ENCODE measurements at places on chromosomes 12 and 14.

DNA sequence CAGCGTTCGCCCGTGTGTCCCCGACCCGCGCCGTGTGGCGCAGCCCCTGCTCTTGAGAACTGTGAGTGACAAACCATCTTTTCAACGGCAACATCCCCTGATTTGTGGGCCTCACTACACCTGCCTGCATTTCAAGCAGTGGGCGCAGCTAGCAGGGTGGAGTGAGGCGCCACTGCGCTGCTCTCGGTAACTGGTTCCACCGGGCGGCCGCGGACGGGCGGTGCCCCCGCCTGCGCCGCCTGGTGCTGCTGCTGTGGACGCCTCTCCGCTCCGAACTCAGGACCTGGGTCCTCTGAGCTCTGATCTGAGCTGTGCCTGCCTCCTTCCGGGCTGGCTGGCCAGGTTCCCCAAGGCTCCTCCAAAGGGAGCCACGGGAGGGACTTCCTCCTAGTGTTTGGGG, 5.9 kb upstream of the DEGS2 start:
- no peak for DNase-seq

DNA sequence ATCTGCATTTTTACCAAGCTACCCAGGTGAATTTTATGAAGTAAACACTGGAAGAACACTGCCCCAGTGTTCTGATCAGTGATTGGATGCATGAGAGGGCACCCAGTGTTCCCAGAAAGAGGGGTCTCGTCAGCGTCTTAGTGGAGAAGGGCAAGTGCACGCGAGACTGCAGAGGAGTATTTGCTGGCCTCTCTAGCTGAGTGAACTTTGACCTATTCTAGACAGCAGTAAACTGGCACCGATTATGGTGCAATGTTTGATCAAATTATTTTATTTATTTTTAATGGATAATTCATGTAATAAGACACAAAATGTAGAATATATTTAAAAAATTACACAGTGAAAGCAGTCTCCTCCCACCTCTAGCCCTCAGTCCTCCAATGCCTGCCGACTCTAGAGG, 5.3 kb upstream of the GALNT8 start:
- no peak for DNase-seq

GRCh38 chr14:101453225-101453624, 108.1 kb upstream of the DIO3 start:
- no peak for DNase-seq

- no peak for DNase-seq
Observed at GRCh38 chr12:82596483-82596882, 90.2 kb upstream of the TMTC2 start.

GRCh38 chr14:63192085-63192484, 12.2 kb upstream of the RHOJ start:
- DNase-seq = peak; percentile 45

GRCh38 chr12:13941258-13942249, 39.8 kb downstream of the GRIN2B start:
- DNase-seq = peak; percentile 10

GRCh38 chr12:128021561-128021960, 245.4 kb upstream of the TMEM132C start:
- no peak for DNase-seq

DNA sequence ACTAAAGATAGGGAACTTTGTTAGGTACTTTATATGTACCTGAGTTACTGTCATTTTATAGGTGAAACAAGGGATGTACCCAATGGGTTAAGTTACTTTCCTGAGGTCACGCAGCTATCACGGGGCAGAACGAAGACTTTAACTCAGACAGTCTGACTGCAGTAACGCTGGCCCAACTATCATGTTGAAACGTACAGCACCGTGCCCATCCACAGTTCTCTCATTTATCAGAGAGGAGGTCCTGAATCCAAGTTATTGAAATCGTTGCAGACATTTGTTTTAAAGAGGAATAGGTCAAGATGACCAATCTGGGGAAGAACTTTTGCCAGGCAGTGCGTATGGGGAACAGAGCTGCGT, 587 bp upstream of the C12orf75 start:
- DNase-seq = no peak

GRCh38 chr14:67766035-67766680, 50.2 kb downstream of the ZFYVE26 start:
- peak; percentile 85 for DNase-seq

GRCh38 chr12:109734219-109735000, 20.8 kb downstream of the FAM222A start:
- DNase-seq = no peak

GRCh38 chr12:89927226-89927698, 218.6 kb upstream of the ATP2B1 start:
- DNase-seq = peak; percentile 93

GRCh38 chr12:93156086-93156716, 221.5 kb upstream of the NUDT4 start:
- no peak for DNase-seq

DNA sequence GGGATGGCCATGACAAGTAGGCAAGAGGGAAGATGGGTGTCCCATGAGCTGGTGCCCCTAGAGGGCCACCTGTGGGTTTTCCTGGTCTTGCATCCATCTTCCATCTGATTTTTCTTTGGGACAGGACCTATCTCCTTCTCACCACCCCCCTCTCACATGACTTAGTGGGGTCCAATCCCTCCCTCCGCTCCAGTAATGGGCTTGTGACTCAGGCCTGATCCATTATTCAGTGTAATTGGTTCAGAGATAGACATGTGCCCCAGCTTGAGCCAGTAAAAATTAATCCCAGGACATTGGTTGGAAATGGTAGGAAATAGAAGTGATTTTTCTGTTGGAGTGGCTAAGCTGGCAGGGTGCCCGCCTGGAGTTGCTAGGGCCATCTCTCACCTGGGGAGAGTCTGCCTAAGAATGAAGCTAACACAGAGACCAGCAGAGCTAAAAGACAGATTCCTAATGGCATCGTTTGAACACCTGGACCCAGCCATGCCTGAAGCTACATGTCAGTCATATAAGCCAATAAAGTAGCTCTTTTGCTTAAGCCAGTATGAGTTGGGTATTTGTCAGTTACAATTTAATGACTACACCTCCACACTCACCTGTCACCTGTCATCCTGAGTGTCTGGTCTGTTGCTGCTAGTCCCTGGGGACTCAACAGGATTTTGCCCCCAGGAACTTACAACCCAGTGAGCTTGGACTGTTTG, 14.7 kb downstream of the RASAL1 start:
- DNase-seq = no peak

DNA sequence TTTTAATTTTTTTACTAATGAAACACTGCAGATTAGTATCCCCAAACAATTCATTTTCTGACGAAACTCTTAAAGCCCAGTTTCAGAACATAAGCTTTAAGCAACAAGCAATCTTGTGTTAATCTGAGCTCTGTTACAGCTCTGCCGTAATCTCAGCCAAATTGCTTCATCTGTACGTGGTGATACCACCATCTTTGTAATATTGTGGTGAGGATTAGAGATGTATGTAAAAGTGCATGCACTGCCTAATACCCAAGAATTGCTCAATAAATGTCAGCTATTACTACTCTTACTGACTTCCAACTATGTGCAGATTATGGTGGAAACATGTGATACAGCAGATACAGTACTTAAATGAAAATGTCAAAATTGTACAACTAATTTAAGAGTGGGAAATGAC, 1.8 kb downstream of the AKAP5 start:
- peak; percentile 79 for DNase-seq

DNA sequence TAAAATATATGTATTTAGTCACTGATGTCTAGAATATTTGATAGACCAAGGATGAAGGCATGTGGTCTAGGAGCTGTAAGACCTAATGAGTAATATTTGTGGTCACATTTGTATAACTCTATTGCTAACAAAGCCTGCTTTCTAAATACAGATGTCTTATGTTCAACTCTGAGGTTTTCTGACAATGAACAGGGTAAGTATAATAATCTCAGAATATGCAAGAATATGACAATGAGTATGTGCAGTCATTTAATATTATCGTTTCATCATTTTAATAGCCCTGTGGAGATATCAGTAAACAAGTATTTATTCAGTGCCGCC, 389.6 kb downstream of the LRIG3 start:
- DNase-seq = no peak

DNA sequence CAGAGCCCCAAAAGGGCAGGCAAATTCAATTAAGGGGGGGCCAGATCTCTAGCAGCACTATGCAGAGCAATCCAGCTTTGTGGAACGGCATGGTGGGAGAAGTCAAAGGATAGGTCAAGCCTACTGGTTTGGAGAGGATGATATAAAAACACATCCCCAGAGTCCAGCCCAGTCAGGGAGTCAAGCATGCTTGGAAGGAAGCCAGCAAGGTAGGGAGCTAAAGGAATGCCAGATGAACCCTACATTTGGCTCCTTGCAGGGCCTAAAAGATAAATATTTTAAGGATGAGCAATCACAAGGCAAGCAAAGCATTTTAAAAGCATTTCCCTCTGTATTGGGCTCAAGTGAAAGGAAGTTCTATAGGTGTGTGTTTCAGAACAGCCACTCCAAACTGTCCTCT, 21.4 kb downstream of the KCTD10 start:
- DNase-seq = no peak

DNA sequence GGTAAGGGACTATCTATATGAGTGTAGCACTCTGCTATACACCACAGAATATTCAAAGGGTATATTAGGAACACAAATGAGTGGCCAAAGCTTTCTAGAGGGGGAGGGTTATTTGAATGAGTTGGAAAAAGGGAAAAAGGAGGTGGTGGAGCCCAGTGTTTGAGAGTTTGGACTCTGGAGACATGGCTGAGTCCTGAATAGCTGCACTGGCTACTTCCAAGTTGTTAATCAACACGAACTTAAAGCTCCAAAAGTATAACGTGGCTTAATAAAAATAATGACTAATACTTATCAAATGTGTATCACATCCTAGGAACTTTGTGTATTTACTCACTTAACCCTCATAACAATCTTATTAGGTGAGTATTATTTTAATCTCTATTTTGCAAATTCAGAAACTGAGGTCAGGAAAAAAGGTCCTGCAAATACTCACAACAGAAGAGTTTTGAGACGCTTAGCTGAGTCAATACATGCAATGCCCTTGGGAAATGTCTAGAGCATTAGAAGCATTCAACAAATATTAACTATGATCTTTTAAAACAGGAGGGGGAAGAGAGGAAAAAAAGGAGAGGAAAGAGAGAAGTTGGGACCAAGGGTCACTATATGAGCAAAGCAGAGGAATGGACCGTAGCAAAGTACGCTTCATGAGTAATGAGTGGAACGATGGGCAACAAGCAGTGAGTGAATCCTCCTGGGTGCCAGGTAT, 189.5 kb upstream of the HMGA2 start:
- DNase-seq = no peak

GRCh38 chr12:52080403-52081251, 1.1 kb downstream of the SMIM41 start:
- DNase-seq = no peak
